ENCODE measurements at places on chromosomes 6 and 20.
A peak's percentile ranks its signal among the peaks of the same experiment; 100 is the strongest.

- DNase-seq: no peak
These were observed 7.3 kb downstream of the SIM1 start for GRCh38 chr6:100457311-100457990.

DNA sequence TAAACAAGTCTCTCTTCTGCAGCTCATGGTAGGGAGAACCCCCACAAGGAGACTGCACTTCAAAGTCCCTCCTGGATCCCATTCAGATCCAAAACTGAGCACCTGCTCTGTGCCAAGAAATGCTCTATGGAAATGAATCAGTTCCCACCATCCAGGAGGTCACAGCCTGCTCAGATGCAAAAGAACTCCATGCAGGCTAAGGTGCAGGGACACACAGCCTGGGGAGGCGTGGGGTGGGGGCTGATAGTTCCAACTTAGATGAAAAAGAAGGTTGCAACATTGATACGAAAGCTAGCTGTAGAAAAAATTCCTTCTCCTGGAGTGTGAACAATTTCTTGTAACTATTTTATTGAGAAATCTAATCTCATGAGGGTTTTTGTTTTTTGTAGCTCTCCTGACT is 111.0 kb upstream of the TMEM170B start:
- DNase-seq: no peak

DNA sequence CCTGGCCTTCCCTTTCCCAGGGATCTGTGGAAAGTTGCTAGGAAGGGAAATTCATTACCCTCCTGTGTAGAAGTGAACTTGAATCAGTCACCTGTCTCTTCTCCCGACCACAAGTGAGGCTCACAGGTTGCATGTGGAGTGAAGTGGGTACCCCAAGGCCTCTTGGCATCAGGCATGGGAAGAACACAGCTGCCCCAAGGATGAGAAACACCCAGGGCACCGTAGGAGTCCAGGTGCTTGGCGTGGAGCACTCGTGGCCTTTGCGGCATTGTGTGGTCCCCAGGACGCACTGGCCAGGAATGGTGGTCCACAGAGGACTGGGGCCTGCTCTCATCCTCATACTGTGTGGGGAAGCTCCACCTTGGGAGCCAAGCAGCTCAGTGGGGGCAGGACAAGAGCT is 47.5 kb upstream of the VSX1 start:
- DNase-seq: no peak

DNA sequence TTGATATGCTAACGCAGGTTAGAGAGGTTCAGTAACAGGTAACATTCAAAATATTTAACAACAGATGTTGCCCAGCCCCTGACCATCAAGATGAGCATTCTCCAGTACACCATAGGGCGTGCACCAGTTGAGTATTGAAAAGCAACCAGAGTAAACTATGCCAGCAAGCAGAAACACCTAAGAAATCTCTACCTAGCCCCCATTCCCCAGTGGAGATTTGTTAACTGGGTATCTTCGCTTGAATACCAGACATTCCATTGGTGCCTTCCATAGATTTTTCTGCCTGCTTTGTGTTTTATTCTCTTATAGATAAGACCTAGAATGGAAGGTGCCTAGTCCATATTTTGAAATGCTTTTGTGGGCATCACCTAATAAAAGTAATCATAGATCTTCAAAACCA is 623.9 kb downstream of the KIF16B start:
- DNase-seq: no peak

DNA sequence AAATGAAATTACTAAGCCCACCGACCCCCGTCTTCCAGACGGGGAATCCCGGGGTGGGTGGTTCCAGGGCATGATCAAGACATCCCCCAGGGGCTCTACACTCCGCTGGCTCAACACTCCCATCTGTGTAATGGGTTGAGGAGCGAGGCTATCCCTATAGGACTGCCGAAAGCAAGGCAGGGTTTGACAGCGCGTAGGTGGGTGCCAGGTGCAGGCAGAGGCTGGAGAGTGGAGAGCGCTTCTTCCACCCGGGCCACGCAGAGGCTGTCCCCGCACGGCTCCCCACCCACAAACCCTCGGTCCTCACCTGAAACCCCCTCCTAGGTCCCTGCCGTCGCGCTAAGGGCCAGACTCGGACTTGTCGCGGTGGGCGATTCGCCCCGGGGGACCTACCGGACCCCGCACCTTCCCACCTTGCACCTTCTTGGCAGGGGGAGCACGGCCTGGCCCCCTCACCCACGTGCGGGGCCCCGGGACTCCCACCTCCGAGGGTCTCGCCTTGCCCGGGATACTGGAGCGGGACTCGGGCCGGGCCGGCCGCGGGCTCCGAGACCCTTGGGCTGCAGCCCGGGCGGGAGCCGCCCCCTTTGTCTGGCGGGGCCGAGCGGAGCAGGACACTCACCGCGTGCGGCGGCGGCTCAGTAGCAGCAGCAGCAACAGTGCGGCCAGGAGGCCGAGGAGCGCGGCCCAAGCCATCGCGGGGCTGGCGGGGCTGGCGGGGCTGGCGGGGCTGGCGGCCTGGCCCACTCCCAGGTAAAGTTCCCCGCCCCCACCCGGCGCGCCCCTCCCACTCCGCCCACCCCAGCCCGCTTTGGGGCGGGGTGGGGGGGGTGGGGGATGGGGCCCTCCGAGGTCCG is at the start of gene PTGIS:
Gene PTGIS (minus strand): TSS at position 717 of the 857 bp plus-strand sequence. CDS start 21 bp downstream, at position 696.
- DNase-seq: no peak

DNA sequence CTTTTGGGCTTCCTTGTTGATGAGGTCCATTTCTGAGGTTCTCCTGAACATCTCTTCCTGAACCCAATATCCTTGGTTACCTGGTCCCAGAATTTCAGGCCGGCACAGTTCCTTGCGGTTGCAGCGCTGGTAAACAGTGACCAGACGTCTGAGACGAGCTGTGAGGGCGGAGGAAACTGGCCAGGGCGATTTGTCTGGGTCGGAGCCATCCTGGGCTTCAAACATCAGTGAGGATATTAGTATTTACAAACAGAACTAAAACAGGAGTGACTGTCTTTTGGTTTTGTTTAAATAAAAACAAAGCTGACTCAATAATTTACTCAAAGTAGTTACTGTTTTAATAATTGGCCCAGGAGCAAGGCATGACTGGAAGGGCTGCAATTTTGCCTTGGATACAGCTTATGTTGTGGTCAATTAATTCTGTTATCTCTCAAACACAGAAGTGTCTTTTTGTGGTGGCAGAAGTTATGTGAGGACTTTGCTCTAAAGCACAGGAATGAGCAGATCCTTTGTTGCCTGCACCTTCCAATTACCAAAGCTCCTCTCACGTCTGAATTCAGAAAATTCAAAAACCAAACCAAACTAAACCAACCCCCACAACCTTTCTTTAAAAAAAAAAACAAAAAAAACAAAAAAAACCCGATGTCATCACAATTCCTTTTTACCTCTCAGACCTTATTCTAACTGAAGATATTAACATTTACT is 58.7 kb upstream of the EMILIN3 start:
- DNase-seq: no peak

GRCh38 chr6:151291722-151292059 is 51.9 kb downstream of the AKAP12 start:
- no peak for DNase-seq

DNA sequence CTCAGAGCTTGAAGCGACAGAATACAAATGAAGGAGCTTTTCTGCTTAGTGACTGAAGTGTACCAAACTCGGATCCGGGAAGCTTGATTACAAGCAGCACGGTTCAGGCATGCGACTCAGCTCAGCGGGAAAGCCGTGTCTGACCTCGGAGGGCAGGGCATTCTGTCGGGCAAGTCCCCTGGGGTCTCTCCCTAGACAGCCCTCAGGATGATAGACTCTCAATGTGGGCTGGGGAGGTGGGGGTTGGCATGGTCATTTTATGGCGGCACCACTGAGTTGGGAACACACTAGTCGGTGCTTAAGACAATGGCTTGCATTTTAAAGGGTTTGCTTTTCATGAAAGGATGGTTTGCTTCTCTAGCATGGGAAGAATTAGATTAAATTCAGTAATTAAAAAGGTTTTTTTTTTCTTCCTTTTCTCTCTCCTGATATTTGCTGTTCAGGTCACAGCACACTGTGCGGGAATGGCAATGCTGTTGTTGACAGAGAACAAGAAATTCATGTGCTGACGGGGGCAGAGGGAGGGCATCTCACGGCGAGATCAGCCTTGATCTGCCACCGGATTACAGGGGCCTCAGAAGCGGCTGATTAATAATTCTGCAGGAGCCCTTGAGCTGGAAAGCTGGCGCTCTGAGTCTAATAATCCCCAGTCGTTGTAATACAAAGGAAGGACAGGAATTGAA is 80.7 kb upstream of the TRAF3IP2 start:
- DNase-seq: no peak

- DNase-seq: no peak
These were observed 83.5 kb upstream of the SCAF8 start for GRCh38 chr6:154649721-154650120.

- DNase-seq: no peak
These were observed 36.6 kb upstream of the HDAC2 start for GRCh38 chr6:114007516-114007915.

DNA sequence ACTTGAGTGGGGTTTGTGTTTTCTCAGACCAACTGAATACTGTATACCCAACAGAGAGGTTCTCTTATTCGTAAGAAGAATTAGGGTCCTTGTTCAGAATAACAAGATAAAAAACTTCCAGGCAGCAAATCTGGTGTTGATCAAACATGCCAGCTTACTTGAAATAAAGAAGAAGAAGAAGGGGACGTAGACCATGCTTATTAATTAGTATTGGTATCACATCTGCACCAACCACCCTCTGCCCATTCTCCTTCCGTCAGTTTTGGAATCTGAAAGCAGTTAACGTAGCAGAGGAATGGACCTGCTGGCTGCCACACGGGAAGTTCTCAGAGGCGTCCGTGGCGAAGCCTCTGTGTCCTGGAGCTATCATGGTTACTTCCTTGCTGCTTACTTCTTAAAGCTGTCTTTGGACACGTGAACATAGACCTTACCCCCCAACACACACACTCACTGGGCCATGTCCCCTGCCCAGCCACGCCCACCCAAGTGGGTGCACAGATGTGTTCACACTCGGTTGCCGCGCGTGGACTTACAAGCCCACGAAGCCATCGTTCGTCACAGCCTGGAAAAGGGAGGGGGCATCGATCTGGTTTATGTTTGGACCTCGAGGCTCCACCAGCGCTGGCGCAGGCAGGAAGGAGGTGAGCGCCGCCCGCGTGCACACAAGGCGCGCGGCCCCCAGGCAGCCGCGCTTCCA is 4.1 kb upstream of the DLL1 start:
- DNase-seq: no peak

GRCh38 chr20:34762031-34762555 is 57.9 kb downstream of the TP53INP2 start:
- no peak for DNase-seq

GRCh38 chr6:3124667-3125066 is 6.2 kb downstream of the BPHL start:
- no peak for DNase-seq

GRCh38 chr6:170013815-170014214 is 262.4 kb downstream of the ERMARD start:
- DNase-seq: no peak

DNA sequence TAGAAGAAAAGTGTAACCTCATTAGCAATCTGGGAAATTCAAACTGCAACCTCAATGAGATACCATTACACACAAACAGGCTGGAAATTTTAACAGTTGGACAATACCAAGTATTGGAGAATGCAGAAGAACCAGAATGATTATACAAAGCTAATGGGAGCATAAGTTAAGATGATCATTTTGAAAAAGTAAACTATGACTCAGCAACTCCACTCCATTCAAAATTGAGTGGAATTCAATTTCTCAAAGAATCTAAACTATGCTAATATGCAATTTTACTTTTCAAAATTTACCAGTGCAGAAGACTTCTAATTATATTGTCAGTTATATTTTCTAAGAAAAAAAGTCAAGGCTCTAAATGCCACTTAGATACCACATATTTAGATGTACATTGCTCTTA is 17.2 kb downstream of the GPLD1 start:
- no peak for DNase-seq

GRCh38 chr6:117502580-117502979 is 20.1 kb downstream of the DCBLD1 start:
- no peak for DNase-seq

GRCh38 chr20:45041464-45042337 is 59.2 kb downstream of the KCNS1 start:
- DNase-seq: peak; percentile 67

DNA sequence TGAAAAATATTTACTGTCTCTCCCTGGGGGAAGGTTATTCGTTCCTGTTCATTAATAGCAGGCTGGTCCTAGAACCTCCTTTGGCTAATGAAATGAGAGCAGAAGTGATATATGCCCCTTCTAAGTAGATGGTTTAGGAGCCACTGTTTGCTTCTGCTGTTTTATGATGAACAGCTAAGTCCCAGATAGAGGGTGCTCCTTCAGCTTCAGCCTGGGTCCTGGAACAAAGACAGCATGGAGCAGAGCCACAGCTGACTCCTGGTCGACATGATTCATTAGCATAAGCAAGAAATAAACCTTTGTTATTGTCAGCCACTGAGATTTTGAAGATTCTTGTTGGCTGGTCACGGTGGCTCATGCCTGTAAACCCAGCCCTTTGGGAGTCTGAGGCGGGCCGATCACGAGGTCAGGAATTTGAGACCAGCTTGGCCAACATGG is 47.8 kb upstream of the ARMC2 start:
- no peak for DNase-seq

DNA sequence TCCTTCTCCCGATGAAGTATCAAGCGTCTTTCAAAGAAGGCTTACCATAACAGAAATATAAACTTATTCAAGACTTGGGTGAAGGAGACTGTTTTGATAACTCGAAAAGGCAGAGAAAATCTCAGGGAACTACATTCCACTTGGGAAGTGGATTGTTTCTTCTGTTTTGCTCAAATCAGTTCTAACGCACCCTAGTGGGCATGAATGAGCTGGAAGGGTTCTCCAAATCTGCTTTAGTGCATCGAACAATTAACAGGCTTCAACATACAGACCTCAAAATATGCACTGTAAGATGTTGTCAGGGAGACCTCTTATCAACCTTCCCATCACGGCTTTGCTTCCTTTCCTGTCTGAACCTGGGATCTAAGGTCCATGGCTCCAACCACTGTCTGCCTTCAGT is 392.5 kb downstream of the CD83 start:
- no peak for DNase-seq

DNA sequence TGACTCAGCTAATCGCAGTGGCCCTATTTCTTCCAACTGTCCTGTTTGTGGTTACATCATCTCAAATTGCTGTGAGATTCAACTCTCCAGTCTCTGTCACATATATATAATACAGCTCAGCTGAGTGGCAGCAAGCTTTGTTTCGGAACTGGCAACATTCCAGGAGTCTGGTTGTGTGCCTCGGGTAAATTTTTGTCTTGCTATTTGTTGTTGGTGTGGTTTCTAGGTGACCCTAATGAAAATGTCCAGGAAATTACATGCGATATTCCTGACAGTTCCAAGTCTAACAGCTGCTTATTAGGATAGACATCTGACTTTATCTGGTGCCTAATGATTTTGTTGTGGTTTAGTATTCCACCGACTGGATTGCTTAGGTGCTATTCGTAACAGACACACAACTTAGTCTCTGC is 581.8 kb downstream of the CD109 start:
- DNase-seq: no peak

GRCh38 chr20:39066471-39067242 is 104.5 kb downstream of the DHX35 start:
- no peak for DNase-seq
